ENCODE measurements at places on chromosomes 16 and 17. TPM values are rescaled to one million over a fixed set of nuclear protein-coding genes. Genes with fewer than 3 reads are reported as not detected.

DNA sequence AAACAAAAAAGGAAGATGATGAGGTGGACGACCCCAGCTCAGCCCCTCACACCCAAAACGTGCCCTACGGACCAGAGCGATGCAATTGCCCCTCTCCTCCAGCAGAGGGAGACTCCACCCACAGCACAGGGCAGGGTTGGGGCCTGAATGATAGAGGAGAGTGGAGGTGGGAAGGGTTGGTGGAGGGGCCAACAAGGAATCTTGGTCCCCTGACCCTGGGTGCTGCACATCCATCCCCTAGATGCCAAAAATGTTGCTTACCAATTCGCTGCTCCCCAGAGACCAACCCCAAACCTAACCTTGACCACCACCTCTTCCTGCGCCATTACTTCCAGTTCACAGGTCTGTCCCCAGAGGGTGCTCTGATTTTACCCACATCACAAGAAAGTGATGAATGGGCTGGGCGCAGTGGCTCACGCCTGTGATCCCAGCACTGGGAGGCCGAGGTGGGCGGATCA lies 12.9 kb downstream of the P2RX5 start:
- no peak overlapping the region for H3K27ac ChIP-seq
- no peaks in the 10 kb centered on the region for H3K36me3 ChIP-seq
- H3K4me1 ChIP-seq, result peaks cover 10% of the 10 kb centered on the region
- peaks cover 7% of the 10 kb centered on the region for H3K27me3 ChIP-seq
- H3K4me3 ChIP-seq, result no peak overlapping the region

Gene CLEC18C
- 0.13 TPM for total RNA-seq

GRCh38 chr17:9725575-9725974 lies 65.8 kb downstream of the DHRS7C start:
- no peaks in the 10 kb centered on the region for H3K27me3 ChIP-seq
- no peaks in the 10 kb centered on the region for H3K4me1 ChIP-seq
- H3K27ac ChIP-seq, result no peak overlapping the region
- no peaks in the 10 kb centered on the region for H3K36me3 ChIP-seq
- peak; percentile 20 for DNase-seq
- no peak overlapping the region for H3K4me3 ChIP-seq

Gene TEPSIN
- 8.5 TPM for total RNA-seq

GRCh38 chr17:74778960-74779359 lies 2.8 kb upstream of the NAT9 start:
- peaks cover 30% of the 10 kb centered on the region for H3K4me1 ChIP-seq
- no peaks in the 10 kb centered on the region for H3K36me3 ChIP-seq
- H3K4me3 ChIP-seq, result no peak overlapping the region
- no peaks in the 10 kb centered on the region for H3K27me3 ChIP-seq
- no peak overlapping the region for H3K27ac ChIP-seq

DNA sequence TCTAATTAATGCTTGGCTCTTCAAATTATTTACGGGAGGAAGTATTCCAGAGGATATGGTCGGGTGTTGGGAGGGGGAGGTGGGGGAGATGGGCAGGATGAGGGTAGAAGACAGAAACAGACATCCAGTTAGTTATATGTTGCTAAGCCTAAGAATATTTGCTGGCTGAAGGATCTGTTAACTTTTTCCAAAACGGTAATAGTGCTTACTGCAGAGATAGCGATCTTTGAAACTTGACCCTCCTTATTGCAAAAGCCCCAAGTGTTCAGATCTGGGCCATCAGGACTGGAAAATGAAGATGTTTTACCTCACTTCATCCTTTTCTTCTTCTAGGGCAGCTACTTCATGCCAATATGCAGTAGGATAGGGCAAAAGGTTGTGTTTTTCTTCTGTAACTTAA lies 27.0 kb upstream of the MMD start:
- H3K4me1 ChIP-seq, result peaks cover 98% of the 10 kb centered on the region
- H3K36me3 ChIP-seq, result no peaks in the 10 kb centered on the region
- peak overlapping the region; percentile 52 for H3K27ac ChIP-seq
- H3K27me3 ChIP-seq, result no peaks in the 10 kb centered on the region

Gene GUCY2D
- not detected for total RNA-seq

Gene SNX20
- not detected for total RNA-seq

Gene NPIPA2
- 0.20 TPM for total RNA-seq

- H3K4me1 ChIP-seq, result no peaks in the 10 kb centered on the region
- H3K36me3 ChIP-seq, result no peaks in the 10 kb centered on the region
- no peak for DNase-seq
These were observed 152.0 kb downstream of the SDK2 start for GRCh38 chr17:73492125-73492820.

DNA sequence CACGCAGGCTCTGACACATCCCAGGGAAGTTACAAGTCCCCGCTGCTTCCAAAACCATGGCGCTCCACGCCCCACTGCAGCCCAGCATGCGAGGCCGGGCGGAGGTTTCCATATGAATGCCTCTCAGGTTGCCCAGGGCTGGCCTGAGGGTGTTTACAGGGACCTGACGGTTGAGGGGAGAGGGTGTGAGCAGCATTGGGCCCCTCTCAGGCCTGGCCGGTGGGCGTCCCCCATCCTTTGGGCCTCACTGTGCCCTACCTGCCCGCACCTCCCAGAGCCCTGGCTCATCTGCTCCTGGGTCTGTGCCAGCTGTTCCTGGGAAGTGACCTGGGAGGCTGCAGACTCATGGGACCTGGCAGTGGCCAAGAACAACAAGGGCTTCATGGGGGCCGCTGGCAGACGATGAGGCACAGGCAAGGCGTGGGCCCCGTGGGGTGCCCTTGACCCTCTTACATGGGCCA lies 173.5 kb downstream of the C16orf95 start:
- no peak overlapping the region for H3K27ac ChIP-seq
- no peak overlapping the region for H3K4me3 ChIP-seq
- DNase-seq, result no peak

DNA sequence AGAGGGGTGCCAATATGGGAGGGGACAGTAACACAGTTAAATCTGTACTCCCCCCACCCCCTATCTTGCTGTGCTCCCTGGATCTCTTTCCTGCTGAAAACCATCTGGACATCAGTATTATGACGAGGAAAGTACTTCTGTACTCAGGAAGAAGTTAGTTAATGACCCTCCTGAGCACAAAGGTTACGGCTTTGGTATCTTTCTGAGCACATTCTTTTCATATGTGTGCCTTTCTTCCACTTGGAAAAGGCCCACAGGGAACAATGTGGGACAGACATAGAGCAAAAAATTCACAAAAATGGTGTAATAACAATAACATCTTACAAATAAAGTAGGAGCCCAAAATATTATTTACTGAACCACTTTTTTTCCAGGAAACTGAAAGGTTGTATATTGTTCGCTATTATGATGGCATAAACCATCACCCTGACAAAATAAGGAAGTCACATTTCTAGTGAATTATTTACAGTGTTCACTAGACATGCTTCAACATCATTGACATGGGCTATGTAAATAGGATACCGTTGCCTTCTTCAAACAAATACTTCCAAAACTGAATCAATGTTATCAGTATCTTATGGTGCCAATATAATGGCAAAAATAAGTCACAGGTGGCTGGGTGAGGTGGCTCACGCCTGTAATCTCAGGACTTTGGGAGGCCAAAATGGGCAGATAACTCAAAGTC lies 5.5 kb downstream of the WIPI1 start:
- no peak overlapping the region for H3K4me3 ChIP-seq
- DNase-seq, result peak; percentile 61
- peaks cover 27% of the 10 kb centered on the region for H3K36me3 ChIP-seq
- no peaks in the 10 kb centered on the region for H3K27me3 ChIP-seq

DNA sequence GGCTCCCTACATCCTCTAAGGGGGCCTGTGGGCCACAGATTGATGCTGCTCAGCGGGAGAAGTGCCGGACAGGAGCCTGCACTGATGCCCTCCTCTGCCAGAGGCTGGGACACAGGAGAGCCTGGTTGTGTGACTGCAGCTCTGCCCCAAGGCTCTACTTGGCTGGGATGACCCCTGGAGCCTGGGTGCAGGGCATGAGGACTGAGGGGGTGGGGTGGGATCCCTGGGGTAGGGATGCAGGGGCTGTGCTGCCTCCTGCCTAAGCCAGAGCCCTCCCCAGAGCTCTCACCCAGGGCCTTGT lies 577 bp downstream of the EVPLL start:
- peaks cover 17% of the 10 kb centered on the region for H3K4me1 ChIP-seq
- DNase-seq, result no peak
- no peak overlapping the region for H3K4me3 ChIP-seq
- H3K27ac ChIP-seq, result no peak overlapping the region
- H3K27me3 ChIP-seq, result no peaks in the 10 kb centered on the region
- no peaks in the 10 kb centered on the region for H3K36me3 ChIP-seq
